Germinal center (tissue), 1 donor: ENCODE measurements at places on chromosomes 16 and 17.

DNA sequence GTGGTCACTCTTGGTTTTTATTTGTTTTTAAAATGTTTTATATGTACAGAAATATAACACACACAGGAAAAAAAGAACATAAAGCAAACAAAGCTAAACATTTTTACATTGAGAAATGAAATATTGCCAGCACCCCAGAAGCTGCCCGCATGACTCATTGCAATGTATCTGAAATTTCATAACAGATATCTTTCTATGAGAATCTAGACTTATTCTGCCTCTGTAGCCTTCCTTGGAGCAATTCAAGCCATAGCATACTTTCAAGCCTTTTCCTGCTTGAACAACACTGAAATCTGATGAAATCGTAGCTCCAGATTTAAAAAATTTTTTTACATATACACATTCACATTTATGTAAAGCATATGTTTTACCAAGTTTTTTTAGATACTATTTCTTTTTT is 86.9 kb downstream of the RBBP6 start:
- no peak for DNase-seq

DNA sequence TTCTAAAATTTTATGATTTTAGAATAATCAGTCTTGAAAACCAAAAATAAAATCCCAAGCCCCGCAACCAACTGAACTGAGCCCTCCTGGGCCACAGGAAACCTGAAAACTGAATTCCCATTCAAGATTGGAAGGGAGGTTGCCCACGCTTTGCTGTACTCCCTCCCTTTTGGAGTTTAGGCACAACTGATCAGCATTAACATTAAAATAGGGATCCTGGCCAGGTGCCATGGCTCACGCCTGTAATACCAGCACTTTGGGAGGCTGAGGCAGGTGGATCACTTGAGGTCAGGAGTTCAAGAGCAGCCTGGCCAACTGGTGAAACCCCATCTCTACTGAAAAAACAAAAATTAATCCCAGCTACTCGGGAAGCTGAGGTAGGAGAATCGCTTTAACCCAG is 52.7 kb upstream of the NETO2 start:
- DNase-seq: no peak

DNA sequence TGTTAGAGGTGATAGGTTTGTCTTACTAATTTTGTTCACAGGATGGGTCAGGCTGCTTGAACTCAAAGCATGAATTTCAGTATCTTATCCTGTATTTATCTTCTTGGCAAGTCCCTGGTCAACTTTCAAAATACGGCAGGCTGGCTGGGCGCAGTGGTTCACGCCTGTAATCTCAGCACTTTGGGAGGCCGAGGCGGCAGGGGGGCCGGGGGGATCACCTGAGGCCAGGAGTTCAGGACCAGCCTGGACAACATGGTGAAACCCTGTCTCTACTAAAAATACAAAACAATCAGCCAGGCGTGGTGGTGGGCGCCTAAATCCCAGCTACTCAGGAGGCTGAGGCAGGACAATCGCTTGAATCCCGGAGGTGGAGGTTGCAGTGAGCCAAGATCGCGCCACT is 25.0 kb upstream of the RSL1D1 start:
- no peak for DNase-seq

- no peak for DNase-seq
Measured at GRCh38 chr17:57539529-57540301, 205.4 kb downstream of the CCDC182 start.

DNA sequence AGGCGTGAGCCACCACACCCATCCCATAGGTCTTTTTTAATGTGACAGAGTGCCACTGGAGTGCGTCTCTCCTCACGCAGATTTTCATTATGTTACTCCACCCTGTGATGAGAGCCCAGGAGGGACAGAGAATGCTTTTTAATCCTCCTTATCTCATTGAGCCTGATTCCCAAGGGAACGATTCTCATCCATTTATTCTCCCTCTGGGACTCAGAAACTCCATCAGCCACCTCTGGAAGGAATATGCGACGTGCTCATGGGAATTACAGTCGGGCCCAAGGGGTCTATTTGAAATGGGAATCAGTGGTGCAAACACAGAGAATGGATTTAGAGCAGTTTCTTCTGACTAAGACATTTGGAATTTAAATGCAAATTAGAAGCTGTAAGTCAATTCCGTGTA is 155.9 kb upstream of the HSBP1 start:
- no peak for DNase-seq

GRCh38 chr17:1323336-1323735 is 43.9 kb downstream of the TRARG1 start:
- no peak for DNase-seq

DNA sequence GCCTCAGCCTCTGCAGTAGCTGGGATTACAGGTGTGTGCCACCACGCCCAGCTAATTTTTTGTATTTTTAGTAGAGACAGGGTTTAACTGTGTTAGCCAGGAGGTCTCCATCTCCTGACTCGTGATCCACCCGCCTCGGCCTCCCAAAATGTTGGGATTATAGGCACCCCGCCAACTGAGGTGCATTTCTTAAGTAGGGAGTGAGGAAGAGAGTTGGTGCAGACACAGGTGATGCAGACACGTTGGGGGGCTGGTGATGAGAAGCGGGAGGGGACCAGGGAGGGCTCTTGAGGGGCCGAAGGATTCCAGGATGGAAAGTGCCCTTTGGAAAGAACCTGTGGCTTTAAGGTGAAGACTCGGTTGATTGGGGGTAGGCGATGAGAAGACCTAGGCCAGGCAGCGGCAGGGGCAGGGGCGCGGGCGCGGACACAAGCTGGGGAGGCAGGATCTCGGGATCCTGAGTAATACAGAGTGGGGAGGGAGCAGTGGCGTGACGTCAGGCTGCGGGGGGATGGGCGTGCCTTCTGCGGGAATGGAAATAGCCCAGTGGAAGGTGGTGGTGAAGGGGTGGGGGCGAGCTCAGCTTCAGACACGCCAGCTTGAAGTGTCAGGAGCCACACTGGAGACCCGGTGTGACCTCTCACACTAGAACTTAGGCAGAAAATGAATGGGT is 2.5 kb upstream of the ATP6V0C start:
- DNase-seq: no peak

- DNase-seq: no peak
Measured at GRCh38 chr16:17053536-17054160, 417.1 kb downstream of the XYLT1 start.

GRCh38 chr17:28574526-28574925 is 2.2 kb downstream of the ALDOC start:
- no peak for DNase-seq

DNA sequence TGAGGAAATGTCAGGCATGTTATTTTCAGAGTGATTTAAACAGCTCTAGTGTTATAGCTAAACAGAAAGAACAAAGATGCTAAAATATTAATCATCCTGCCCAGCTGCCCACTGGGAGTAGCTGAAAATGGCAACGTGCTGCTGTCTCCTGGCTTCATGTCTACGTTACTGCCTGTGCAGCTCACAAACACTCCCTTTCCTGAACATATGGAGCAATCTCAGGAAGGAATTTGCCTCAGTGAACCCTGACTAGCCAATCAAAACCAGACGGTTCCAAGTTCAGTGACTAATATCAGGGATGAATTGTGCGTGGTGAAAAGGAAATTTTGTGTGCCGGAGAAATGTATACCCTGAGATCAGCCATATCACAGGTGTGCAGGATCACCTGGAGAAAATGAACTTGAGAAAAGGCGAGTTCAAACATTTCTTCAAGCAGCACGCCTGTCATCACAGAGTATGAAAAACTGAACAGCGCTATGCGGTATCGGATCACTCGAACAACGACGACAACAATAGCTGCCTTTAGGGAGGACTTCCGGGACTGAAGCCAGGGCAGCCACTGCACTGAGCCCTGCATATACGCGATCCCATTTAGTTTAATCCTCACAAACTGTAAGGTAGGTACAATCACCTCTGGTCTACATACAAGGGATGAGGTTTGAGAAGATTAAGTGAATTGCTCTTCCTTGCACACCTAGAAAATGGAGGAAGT is 110.3 kb downstream of the STX8 start:
- DNase-seq: no peak

DNA sequence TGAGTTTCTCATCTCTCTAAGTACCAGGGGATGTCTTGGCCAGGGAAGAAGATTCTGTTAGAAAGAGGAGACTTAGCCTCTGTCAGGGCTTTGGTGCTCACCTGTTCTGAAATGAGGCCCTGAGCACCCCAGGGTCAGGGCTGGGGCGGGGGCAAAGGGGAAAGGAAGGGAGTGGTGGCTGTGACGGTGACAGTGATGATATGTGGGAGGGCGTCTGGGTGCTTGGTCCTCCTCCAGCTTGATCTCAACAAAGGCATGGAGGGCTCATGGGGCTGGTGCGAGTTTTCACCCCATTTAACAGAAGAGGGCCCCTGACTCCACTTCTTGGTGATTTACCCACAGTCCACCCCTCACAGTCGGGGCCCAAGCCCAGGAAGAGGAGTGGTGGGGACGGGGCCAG is 15.1 kb downstream of the SOX8 start:
- no peak for DNase-seq

- peak; percentile 34 for DNase-seq
Measured at GRCh38 chr17:7403043-7403726, 712 bp downstream of the TMEM256 start.

DNA sequence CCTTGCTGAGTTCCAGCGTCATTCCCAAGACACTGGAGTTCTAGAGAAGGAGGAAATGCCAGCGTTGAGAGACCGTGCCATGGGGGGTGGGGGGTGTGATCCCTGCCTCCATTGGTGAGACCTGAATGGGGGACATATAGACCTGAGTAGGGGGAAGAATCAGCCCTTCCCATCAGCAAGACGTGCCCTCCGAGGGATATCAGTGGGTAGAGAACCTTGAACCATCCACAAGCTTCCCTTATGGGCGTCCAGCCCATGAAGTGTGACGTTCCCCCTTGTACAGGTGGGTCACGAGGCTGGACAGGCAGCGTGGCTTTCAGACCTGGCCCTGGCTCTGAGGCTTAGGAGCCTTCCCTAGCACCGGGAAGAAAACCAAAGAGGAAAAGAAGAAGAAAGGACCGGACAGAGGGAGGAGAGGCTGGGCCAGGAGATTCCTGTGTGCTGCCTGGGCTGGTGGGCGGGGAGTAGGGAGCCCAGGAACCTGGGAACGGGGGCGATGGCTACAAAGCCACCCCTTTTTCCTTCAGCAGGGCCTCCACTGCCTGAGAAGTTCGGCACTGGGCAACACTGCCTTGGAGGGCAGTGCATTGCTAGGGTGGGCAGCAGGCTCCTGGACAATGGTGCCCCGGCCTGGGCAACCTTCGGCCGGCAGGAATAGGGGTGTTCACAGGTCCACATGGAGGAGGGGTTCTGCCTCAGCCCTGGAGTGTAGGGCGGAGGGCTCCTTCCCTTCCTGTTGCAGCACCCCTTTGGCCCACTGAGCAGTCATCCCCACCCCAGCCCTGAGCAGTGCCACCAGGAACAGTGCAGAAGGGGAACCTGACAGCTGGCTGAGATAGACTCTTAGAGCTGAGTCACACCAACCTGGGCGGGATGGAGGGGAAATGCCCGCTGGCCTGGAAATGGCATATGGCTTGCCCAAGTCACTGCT is 7.2 kb downstream of the RAB11FIP4 start:
- no peak for DNase-seq

DNA sequence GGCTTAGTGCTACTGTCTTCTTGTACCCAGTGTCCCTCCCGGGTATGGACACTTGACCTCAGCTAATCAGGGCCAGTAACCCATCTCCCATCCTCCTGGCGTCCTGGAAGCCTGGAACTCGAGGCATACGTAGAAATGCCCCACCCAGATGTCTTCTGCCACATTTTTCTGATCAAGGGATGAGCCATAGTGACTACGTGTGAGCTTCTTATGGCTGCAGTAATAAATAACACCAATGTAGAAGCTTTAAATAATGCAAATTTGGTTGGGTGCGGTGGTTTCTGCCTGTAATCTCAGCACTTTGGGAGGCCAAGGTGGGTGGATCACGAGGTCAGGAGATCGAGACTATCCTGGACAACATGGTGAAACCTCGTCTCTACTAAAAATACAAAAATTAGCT is 3.0 kb upstream of the KCNG4 start:
- no peak for DNase-seq

GRCh38 chr17:17416400-17417360 is 60.1 kb upstream of the MED9 start:
- no peak for DNase-seq
